ENCODE measurements at places on chromosomes 5 and 9. TPM values are rescaled to one million over a fixed set of nuclear protein-coding genes. Genes with fewer than 3 reads are reported as not detected.

Gene HTR1A
- not detected for total RNA-seq

Gene PCA3
- not detected for total RNA-seq

Gene PCDHA7
- not detected for total RNA-seq

DNA sequence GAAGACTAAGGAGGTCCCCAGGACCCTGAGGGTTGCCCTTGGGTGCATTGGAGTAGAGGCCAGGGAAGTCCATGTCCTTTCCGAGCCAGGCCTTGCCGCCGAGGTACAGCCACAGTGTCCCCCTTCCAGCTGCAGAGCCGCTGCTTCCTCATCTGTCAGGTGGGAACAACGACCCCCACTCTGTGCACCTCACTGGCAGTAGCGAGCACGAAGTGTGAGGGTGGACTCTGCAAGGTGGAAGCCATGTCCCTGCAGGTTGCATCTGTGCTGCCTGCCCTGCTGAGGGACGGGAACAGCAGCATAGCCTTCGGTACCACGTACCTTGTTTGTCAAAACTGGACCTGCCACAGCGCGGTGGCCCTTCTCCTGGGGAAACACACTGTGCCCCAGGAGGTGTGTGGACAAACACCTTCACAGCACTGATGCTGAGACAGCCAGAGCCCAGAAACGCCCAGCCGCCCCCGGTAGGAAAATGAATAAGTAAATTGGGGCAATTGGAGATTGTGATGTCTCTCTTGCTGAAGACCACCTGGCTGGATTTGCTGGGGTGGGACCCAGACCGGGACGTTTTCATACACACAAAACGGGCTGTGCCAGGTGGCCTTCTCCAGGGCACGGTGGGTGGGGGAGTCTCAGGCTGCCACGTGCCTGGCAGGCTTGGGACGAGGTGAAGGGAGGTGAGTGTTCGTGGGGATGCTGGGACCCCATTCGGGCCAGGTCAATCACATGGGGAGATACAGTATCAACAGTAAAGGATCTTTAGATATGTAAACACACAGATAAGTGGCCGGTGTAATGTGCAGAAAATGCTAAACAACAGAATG, 157.3 kb downstream of the RXRA start:
- DNase-seq: no peak

DNA sequence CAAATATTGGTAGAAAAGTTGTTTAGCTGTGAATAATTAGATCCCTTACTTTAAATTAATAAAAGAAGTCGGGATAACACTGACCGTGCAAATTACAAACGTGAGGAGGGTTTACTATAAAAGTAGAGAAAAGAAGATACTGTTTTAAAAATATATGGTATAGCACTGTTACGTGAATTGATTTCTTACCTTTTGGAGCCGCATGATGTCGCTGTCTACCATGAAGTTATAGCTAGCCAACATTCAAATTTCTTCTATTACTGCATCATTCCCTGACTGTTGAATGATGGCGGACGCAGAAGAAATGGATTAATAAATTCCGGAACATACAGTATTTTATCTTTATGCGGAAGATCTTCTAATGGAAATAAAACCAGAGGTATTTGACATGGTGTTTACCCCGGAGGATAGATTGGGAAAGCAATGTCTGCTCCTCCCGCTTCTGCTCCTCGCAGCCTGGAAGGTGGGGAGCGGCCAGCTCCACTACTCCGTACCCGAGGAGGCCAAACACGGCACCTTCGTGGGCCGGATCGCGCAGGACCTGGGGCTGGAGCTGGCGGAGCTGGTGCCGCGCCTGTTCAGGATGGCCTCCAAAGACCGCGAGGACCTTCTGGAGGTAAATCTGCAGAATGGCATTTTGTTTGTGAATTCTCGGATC, at the start of gene PCDHA6:
Gene PCDHA6, plus strand, starts transcription at position 257 of the 658 bp plus-strand sequence. Its CDS starts 132 bp downstream, at position 389.
- DNase-seq: no peak

- DNase-seq: no peak
These were observed 38.7 kb downstream of the MTAP start for GRCh38 chr9:21841133-21841532.

DNA sequence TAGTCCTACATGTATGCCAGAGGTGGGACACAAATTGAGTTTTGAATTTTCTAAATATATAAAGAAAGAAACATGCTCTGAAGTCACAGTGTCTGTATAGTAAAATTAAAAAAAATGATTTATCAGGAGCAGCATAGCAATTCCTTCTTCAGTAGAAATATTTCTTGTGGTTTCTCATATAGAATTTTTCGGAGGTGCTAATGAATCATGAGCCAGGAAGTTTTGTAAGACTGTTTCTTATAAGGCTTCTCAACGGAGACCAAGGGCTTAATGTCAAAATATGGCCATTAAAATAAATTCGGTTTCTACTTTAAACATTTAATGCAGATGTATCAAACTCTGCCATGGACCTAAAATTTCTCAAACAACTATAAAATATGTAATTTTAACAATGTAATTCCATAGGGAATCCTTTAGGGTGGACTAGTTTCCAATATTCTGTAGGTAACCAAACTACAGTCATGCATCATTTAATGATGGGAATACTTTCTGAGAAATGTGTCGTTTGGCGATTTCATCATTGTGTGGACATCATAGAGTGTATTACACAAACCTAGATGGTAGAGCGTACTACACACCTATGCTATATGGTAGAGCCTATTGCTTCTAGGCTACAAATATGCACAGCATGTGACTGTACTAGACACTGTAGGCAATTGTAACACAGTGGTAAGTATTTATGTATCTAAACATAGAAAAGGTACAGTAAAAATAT, 66.3 kb downstream of the ANKRD55 start:
- DNase-seq: no peak

DNA sequence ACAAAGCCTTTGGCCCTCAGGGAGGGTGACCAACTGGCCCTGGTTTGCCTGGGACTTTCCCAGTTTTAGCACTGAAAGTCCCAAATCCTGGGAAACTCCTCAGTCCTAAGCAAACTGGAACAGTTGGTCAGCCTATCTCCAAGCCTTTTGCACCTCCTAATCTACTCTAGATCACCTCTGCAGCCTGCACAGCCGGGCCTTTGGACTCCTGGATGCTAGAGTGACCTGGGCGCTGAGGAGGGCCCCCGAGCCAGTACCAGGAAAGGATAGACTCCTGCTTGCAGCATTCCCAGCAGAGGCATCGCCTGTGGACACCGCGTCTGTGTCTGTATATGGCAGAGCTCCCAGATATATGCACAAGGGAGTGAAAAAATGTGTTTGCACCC, 15.1 kb downstream of the IRF1 start:
- no peak for DNase-seq

GRCh38 chr5:111857623-111858022, 100.6 kb upstream of the NREP start:
- DNase-seq: no peak

DNA sequence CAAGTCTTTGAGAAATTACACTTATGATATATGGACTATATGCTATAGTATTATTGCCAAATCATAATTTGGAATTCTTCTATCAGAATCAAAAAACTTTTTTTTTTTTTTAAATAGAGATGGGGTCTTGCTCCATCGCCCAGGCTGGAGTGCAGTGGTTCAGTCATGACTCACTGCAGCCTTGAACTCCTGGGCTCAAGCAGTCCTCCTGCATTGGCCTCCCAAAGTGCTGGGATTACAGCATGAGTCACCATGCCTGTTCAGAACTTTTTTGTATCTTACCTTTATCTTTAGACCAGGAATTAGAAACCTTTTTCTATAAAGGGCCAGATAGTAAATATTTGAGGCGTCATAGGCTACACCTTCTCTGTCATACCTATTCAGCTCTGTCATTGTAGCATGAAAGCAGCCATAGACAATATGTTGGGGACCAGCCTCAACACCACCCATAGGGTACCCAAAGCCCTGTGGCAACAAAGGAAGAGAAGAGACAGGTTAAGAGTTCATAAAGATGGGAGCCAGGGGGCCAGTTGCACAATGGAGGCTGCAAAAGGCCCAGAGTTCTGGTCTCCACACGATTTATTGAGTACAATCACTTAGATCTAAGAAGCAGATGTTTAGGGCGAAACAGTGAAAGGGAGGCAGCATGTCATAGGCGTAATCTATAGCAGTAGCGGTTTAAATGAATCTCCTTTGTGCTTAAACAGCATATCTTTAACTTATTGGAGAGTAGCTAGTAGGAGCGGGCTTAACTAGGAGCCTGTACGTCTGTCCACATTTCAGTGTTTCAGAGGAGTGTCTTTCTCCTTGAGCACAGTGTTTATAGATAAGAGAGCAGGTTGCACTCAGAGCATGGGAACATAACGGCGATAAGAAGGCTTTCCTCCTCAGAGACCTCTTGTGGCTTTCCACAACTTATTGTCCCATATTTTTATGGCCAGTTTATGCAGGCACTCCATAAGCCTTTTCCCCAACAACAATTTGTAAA, 12.5 kb downstream of the ECM2 start:
- DNase-seq: no peak

DNA sequence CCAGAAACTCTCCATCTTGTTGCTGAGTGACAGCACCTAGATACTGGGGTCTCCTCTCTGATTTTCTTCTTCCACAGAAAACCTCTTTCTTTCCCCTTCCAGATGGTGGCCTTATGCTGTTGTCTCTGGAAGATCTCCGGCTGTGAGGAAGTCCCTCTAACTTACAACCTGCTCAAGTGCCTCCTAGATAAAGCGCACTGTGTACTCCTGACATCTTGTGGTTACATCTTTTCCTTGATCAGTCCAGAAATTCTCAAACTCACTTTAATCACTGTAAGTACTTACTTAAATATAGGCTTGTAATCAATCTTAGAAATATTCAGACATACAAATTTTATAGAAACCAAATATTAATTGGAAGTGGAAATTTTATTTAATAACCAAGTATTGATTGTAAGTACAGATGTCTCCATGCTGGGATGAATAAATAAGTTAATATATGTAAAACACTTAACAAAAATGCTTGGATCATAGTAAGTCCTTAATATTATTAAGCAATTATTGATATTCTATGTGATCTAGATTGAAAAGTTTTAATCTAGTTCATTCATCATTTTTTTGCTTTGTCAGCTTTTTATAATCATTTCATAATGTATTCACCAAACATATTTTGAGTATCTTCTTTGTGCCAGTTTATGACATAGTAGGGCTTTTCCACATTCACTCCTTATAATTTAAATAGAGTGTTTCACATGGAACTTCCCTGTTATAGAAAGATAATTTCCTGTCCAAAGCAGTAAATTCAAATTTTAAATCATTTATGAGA, 1381.4 kb upstream of the CDH6 start:
- no peak for DNase-seq
